NCI-H1694 (cell line): ENCODE measurements at places on chromosomes 12 and 14.
A peak's percentile ranks its signal among the peaks of the same experiment; 100 is the strongest.

DNA sequence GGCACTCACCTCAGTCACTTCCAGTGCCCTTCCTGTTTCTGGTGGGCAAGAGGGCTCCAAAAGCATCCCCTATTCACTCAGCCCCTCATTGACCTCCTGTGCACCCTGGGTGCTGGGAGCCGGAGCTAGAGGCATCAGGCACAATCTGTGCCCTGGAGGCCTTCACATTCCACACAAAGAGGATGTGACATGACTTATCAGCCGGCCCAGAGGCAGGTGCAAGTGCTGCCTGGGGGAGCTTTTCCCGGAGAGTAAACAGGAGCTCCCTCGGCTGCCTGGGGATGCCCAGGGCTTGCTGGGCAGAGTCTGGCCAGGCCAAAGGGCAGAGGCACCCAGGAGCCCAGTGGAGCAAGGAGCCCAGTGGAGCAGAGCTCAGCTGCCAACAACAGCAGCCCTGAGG lies 64.5 kb downstream of the BCL11B start:
- DNase-seq, result no peak

- no peak for DNase-seq
These were observed 14.3 kb downstream of the C12orf43 start for GRCh38 chr12:121001841-121002483.

DNA sequence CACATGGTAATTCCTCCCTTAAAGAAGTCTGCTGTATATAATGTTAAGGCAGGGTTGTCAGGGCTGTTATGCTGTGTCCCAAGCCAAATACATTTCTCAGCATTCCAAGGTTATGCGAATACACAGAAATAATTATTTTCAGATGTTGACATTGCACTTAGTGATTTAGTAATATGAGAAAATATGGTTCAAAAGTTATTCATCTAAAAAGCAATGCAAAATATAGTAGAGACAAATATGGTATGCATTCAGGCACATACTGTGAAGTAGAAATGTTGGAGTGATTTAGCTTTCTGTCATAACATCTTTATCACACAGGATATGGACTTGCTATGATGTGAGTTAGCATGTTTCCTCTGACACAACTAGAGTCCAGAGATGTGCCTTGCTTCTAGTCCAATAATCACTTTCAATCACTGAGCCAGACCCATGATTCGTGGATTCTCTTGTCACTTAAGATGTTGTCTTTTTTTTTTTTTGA lies 70.0 kb downstream of the PDE3A start:
- no peak for DNase-seq

DNA sequence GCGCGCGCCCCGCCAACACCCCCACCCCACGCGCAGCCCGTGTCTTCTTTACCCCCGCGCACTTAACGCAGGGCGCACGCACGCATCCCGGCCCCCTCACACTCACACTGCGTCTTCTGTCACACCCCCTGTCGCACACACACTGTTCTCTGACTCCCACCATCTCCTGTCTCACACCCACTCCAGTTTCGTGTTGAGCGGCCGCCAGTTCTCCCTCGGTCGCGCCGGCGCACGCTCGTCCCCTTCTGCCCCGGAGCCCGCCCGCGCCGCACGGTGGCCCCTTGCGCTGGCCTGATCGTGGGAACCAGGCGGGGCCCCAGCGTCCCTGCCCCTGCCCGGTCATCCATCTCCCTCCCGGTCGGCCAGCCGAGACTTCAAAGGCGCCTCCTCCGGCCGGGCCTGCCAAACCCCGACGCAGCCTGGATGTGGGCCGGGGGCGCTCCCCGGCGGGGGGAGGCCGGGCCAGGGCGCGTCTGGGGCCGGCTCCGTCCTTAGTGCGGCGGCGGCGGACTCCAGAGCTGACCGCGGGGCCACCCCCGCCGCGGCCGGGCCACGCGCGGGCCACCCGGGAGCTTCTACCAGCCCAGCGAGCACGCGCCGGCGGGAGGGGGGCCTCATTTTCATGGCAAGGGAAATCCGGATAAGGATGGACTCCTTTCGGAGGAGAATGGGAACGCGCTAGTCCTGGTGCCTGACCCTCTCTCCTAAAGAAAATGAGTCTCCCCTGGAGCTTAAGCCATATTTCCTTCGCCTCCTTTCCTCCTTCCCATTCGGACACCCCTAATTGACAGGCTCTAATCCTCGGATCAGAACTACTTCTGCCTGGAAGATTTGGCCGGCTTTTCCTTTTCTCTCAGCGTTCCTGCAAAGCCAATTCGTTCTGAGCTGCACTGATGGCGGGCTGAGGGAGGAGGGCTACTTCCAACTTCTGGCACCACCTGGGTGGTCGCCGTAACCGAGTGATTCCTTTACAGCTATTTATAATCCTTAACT lies 82.0 kb upstream of the HMGA2 start:
- no peak for DNase-seq

DNA sequence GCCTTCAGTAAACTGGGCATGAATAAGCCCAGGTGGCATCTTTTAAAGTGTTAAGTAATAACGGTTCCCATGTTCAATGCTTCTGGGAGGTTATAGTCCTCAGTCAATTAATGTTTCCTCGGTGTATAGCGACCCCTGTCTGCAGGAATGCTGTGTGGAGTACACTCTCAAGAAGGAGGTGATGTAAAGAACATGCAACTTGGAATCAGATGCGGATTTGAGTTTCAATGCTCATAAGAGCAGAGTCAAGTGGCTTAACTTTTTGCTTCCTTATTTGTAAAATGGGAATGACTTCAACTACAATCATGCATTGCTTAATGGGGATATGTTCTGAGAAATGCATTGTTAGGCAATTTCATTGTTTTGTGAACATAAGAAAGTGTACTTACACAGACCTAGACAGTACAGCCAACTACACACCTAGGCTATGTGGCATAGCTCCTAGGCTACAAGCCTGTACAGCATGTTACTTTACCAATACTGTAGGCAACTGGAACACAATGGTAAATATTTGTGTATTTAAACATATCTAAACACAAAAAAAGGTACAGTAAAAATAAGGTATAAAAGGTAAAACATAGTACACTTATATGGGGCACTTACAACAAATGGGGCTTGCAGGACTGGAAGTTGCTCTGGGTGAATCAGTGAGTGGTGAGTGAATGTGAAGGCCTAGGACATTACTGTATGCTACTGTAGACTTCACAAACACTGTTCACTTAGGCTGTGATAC lies 6.7 kb upstream of the MRPS35 start:
- DNase-seq, result peak; percentile 92

- peak; percentile 87 for DNase-seq
These were observed at the start of gene SMARCD1 for GRCh38 chr12:50084775-50085614. SMARCD1 (plus strand) TSS chr12:50085342; CDS start chr12:50085370, 28 bp downstream.

GRCh38 chr12:130608132-130608531 lies 108.0 kb downstream of the RIMBP2 start:
- no peak for DNase-seq

- no peak for DNase-seq
These were observed 27.9 kb downstream of the ESR2 start for GRCh38 chr14:64266239-64266638.

GRCh38 chr14:32474478-32475195 lies 145.5 kb downstream of the AKAP6 start:
- DNase-seq, result no peak

- DNase-seq, result no peak
These were observed 38.9 kb downstream of the RASSF8 start for GRCh38 chr12:25997201-25997963.

DNA sequence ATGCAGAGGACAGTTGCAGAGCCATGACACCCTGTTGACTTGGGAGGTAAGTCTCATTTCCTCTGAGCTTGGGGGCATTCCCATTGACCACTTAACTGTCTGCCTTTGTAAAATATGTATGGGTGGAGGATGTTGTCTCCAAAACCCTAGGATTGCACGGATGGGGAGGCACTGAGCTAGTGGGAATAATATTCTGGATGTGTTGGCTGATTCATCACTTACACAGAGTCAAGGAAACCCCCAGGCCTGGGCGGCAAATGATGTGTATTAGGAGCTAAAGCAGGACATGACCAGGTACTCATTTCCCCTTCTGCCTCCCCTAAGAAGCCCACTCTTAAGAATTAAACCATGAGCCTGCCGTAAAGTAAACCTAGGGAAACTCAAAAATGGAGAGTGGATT lies 319.4 kb downstream of the VRK1 start:
- DNase-seq, result no peak

DNA sequence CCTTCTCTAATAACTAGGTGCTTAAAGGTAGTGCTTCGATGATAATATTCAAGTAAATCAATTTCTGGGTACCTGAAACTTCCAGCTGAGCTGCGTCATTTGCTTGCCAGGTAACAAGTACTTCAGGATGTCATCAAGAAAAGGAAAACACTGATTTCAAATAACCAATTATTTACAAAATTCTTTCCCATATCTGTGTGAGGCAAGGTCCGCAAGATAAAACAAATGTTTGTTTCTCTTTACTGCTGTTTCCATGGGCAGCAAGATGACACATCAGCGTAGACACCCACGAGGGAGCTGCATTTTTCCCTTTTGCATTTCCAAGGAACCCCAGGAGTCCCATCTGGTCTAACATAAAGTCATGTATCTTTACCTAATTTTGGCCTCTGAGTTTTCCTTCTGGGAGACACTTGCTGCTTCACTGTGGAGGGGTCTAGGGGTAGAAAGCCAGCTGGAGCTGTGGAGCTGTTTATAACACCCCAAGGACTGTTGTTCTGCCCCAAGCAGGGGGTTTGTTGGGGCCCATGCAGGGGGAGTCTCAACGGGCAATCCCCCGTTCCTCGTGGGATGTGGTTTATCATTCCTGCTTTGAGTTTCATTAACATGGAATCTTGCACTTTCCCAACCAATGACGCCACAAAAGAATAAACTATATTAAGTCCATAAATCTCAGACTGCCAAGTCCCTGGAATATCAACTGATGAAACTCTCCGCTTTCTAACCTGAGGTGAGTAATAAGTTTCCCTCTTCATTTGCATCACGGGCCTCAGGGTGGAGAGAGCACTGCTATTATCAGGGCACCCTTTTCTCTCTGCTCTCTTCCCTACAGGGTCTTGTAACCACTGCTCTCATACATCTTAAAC lies 112.8 kb upstream of the PELI2 start:
- no peak for DNase-seq

GRCh38 chr14:64502887-64503433 lies 678 bp downstream of the ZBTB25 start:
- no peak for DNase-seq

- no peak for DNase-seq
These were observed 32.9 kb downstream of the TSPAN8 start for GRCh38 chr12:71124835-71125460.

DNA sequence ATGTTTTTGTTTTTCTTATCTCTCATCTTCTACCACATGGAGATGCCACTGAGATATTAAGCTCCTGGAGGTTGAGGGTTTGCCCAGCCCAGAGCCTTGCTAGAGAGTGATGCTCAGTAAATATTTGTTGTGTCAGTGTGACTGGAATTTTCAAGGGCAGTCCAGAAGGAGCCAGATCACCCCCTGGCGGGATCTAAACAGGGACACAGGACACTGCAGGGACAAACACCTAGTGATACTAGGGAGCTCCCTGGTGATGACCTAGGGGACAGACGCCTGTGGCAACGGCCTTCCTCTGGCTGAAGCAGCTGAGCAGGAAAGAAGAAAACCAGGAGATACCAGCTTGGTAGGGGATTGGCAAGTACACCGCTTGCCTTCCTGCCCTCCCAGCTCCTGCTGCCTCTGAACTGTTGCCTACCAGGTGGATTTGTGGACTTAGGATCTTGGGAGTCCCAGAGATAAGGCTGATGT lies 714.4 kb upstream of the TBX3 start:
- DNase-seq, result no peak

DNA sequence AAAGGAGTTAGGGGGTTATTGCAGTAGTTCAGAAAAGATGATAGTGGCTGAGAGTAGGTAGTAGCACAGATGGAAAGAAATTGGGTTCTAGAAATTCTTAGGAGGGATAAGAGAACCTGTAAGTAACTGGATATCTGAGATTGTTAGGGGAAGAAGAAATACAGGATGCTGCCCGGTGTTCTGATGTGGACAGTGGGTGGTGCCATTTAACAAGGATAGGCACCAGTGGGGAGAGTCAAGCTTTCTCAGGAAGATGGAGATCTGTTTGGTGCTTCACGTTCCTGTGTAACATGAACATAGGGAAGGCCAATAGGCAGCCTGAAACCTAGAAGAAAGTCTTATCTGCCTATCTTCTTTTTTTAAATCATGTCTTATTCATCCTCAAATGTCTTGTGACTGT lies 245.9 kb downstream of the NPAS3 start:
- DNase-seq, result no peak

GRCh38 chr14:45686771-45687170 lies 433.8 kb upstream of the MIS18BP1 start:
- DNase-seq, result no peak

DNA sequence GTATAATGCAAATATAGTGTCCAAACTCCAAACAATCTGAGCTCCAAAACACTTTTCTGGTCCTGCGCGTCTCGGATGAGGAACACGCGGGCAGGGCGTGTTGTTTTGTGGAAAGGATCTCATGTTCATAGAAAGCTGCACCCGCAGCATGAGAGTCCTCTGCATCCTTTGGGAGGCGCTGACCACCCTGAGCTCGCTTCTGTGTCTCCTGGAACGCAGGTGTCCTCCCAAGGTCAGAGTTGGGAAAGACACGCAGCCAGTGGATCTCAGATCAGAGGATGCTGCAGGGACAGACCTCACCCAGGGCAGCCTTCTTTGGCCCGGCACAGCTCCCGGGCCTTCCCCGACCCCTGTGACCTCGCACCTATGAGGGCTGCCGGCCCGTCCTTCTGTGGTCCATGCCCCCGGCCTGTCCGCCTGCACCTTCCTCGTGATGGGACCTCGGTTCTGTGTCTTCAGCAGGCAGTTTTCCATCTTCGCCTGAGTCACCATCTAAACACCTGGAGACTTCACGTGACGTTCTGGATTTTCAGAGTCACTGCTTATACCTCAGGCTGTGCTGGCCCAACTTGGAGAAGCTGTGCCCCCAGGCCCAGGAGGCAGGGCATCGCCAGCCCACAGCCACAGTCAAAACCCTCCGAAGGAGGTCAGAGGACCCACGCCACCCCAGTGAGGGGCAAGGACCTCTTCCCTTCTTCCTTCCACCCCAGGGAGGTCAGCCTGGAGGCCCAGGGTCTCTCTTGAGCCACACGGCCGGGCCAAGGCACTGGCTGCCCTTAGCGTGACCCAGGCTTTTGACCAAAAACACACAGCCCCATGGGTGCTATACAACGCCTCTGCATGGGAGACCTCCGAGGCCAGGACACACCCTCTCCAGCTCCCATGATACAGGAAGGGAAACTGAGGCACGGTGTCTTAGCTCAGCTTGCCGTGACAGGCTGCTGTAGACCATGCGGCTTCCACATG lies 25.9 kb downstream of the MMP17 start:
- DNase-seq, result no peak

DNA sequence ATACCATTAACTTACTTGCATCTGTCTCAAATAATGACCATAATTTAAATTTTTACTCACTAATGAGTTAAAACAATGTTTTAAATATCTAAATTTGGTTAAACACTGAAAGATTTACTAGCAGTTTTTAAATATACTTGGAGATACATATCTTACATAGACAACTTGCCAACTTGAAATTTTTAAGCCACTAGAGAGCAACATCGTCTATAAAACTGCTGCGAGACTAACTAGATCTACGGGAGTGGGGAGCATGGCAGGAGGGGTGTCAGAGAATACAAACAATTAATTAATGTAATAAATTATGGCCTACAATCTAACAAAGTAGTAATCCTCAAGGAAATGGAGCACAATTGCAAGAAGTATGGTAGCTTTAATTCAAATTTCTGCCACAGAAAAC lies 120.4 kb downstream of the LRRIQ1 start:
- no peak for DNase-seq

GRCh38 chr12:92927055-92927435 lies 2.0 kb downstream of the EEA1 start:
- DNase-seq, result peak; percentile 12

- DNase-seq, result no peak
These were observed 67.0 kb upstream of the ARHGAP5 start for GRCh38 chr14:32009976-32010581.
